ENCODE measurements at places on chromosomes 1 and 21.
A peak's percentile ranks its signal among the peaks of the same experiment; 100 is the strongest.

DNA sequence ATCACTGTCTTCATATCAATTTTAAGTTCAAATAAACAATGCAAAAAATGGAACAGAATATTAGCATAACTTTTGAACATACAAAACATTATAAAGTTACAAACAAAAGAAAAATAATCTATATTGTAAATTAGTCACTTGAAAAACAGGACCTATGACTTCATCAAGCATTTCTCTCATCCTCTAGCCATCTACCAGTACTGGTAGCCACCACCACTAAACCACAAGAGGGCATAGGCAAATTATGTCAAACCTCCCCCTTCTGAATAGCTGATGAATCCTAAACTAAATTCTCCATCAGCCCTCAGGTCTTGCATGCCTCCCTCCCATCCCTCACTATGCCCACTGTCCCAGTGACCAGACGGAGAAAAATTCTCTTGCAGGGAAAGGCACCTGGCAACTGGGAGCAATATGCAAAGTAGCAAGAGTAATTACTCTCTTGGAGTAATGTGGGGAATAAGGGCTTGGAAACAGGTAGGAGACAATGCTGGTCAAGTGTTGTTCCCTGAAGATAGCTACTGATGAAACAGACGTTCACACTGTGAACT, 37.1 kb downstream of the SSX2IP start:
- no peak for DNase-seq

DNA sequence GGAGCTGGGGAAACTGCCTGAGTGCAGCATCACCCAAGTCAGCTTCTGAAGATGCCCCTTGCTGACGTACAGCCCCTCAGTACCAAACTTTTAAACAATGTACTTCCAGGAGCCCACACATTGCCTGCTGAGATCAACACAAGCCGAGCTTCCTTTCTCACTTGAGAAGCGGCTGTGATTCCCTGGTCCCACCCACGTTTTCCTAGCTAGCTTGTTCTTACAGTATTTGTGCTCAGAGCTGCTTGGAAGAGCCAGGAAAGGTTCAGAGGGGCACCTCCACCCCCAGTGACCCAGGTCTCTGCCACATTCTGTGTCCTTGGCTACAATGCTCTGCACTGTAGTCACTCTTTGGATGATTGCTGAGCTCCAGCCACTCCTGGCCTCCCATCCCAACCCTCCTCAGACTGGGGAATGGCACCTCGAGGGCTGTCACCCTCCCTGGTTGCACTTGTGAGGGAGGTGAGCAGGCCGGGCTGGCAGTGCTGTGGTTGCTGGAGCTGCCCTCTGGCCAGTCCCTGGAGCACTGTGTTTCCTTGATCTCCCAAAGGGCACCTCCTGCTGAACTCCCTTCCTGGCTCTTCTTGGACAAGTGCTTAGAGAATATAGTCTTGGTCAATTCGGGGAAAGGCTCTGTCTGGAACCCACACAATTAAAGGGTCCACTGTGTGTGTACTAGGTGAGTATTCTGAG, 355.1 kb downstream of the AJAP1 start:
- DNase-seq: no peak

DNA sequence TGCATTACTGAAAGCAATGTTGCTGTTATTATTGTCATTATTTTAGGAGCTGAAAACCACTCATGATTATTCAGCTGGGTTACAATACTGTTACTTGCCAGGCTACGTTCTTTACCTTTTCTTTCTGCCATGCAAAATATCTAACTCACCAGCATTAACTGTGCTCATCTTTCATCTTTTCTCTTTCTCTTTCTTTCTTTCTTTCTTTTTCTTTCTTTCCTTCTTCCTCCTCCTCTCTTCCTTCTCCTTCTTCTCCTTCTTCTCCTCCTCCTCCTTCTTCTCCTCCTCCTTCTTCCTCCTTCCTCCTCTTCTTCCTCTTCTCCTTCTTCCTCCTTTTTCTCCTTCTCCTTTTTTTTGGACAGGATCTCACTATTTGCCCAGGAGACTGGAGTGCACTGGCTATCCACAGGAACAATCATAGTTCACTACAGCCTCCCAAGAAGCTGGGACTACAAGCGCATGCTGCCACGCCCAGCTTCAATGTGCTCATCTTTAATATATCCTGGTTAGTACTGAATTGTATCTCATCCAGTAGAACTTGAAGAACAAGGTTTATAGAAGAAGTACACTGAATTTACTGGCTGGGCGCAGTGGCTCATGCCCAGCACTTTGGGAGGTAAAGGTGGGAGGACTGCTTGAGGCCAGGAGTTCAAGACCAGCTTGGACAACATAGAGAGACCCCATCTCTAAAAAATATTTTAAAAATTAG, 6.9 kb upstream of the ZMYM4 start:
- no peak for DNase-seq

- DNase-seq: no peak
These were observed 2.2 kb upstream of the TESK2 start for GRCh38 chr1:45493116-45493697.

- no peak for DNase-seq
These were observed 91.6 kb downstream of the LRRC8C start for GRCh38 chr1:89724369-89725010.

- no peak for DNase-seq
These were observed 2.2 kb downstream of the TMED5 start for GRCh38 chr1:93177991-93178390.

DNA sequence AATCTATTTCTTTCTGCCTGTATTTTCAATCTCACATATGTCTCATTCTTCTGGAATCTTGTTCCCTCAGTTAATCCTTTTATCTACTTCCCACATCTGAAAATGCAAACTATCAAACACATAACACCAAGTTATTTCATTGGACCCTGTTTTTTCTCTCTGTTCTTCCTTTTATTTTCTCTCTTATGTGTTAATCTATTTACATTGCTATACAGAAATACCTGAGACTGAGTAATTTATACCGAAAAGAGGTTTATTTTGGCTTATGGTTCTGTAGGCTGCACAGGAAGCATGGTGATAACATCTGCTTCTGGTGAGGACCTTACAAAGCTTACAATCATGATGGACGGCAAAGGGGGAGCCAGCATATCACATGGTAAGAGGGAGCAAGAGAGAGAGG, 247.6 kb downstream of the TGFB2 start:
- DNase-seq: no peak

GRCh38 chr1:210198840-210199239, 33.8 kb upstream of the SERTAD4 start:
- DNase-seq: no peak

DNA sequence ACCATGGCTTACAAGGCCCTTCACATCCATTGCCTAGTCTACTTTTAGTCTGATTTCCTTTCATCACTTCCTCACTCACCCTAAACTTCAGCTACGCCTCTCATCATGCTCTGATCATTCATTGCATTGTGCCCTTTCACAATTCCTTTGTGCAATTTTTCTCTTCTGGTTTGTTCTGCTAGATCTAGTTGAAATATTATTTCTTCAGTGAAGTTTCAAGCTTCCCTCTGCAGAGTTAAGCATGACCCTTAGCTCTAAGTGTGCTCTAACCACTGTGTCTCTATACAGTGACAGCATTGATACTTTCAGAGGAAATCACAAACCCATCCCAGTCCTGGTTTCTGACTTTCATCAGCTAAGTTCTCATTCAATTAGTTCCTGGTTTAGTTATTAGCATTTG, 166.1 kb downstream of the PLA2G4A start:
- DNase-seq: no peak

GRCh38 chr1:94725566-94725965, 94.6 kb upstream of the SLC44A3 start:
- no peak for DNase-seq

DNA sequence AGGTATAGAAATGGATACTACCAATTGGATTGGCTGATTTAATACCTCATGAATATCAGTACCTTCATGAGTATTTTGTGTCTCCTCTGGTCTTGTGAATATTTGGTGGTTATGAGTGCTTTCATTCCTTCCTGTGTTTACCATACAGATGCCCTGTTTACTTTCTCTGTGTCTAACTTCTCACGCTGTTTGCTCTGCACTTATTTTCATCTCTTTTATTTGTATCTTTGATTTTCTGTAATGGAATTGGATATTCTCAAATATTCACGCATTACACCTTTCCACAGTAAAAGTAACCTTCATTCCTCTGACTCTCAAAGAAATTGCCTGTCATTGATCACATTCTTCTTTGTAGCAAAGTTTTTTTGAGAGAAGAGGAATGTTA, 16.8 kb downstream of the CNST start:
- DNase-seq: no peak

DNA sequence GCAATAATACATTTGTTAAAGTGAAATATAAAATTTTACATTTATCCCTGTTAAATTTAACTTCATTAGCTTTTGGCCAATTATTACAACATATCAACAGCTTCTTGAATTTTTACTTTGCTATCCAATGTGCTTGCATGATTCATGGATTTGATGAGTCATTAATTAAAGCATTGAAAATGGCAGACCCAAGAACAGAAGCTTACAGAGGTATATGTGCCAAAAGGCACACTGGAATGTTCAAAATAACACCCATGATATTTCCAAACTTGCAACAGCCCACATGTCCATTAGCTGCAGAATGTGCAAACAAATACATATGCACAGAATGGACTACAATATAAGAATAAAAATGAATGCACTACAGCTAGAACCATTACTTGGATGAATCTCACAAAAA, 76.4 kb upstream of the MAN1A2 start:
- peak; percentile 7 for DNase-seq

DNA sequence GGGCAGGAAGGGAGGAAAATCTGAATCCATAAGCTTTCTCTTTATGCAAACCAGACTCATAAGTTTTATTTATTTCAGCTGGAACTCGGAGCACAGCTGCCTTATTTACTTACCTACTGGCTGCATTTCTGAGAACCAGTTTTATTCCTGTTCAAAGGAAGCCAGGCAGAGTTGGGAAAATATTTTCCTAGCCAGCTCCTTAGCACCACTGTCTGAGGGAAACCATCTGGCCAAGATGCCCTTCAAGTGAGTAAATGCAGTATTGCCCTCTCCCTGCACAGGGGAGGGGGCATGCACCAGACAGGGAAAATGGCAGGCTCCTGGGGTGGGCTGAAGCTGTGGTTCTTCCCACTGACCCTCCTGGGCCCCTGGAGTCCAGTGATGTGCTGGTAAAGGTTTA, 28.9 kb upstream of the FMOD start:
- no peak for DNase-seq

DNA sequence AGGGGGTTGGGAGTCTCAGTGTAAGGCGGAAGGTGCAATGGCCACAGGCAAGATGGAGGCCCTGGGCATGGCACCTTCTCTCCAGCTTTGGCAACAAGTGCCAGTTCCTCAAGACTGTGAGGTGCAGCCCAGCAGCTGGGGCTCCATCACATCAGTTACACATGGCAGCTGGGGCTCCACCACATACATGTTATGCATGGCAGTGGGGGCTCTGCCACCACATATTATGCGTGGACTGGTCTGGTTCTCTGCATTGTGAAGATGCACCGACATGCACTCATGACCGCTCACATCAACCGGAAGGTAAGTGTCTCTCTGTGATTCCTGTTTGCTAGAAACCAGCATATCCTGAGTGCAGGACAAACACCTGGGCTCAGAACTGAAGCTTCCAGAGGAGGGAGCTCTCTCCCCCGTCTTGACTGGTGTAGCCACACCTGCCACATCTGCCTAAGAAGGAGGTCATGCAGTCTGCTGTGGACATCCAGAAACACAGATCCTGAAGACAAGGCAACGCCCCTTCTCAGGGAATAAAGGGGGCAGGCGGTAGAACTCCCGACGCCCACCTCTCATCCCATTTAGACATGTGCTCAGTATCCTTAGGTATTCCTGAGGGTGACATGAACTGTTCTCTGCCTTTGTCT, 104.1 kb upstream of the TMPRSS2 start:
- no peak for DNase-seq

GRCh38 chr1:55400508-55400907, 185.3 kb upstream of the USP24 start:
- DNase-seq: peak; percentile 83

GRCh38 chr21:46663754-46664153, 28.3 kb downstream of the PRMT2 start:
- DNase-seq: no peak

- DNase-seq: peak; percentile 49
These were observed at the start of gene GBP2 for GRCh38 chr1:89125913-89126580. Gene GBP2, minus strand, starts transcription at chr1:89126114. Its CDS starts 4,148 bp downstream, at chr1:89121966.

DNA sequence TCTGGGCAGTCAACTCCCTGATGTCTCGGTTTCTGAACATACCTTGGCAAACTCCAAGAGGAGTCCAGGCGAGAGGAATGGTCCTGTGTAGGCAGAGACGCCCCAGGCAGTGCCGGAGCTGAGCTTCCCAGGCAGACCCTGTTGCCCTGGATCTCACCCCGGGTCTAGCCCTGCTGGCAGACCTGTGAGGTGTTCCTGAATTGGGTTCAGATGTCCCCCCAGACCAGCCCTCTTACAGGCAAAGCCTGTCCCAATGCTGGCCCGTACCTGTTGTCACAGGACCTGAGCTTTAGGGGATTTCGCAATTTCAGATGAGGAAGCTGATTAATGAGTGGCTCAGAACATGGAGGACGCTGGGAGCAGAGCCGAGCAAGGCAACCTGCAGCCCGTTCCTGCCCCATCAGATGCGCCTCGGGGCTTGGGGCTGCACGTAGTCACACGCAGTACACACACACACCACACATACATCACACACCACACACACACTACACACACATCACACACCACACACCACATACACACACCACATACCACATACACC, 38.5 kb upstream of the PDE9A start:
- no peak for DNase-seq
